D721Med (cell line): ENCODE measurements at places on chromosomes 3 and 15.

DNA sequence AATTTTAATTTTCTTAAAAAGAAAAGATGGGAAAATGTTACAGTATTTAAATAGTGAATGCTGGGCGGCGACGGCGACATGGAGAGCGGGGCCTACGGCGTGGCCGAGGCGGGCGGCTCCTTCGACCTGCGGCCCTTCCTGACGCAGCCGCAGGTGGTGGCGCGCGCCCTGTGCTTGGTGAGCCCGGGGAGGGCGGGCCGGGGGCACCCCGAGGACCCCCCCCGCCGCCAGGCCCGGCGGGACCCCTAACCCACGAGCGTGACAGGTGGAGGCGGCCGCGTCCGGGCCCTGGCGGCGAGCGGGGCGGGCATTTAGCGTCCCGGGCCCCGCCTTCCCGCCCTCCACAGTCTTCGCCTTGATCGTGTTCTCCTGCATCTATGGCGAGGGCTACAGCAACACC is 38.4 kb upstream of the GOLGA8J start:
- DNase-seq, result no peak

DNA sequence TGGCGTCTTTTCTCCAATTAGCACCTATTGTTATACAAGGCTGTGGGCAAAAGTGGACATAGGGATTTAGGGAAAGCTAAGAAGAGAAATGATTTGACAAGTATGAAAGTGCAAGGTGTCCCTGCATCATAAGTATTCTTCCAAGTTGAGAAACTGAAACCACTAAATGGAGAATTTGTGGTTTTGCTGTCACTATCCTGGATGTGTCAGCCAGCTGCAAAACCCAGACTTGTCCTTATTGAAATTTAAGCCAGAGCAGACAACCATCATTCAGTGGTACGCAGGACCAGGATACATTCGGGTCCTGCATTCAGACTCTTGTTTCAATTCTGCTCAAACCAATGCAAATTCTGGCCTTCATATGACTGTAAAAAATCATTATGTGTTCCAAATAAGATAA is 384.8 kb upstream of the TGFBR2 start:
- DNase-seq, result no peak

DNA sequence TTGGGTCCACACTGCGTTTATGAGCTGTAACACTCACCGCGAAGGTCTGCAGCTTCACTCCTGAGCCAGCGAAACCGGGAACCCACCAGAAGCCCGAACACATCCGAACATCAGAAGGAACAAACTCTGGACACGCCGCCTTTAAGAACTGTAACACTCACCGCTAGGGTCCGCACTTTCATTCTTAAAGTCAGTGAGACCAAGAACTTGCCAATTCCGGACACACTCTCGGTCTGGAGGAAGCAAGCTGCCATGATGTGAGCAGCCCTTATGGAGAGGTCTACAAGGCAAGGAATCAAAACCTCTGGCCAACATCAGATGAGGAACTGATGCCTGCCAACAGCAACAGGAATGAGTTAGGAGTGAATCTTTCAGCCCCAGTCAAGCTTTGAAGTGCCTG is 62.9 kb downstream of the SLC28A2 start:
- DNase-seq, result no peak

DNA sequence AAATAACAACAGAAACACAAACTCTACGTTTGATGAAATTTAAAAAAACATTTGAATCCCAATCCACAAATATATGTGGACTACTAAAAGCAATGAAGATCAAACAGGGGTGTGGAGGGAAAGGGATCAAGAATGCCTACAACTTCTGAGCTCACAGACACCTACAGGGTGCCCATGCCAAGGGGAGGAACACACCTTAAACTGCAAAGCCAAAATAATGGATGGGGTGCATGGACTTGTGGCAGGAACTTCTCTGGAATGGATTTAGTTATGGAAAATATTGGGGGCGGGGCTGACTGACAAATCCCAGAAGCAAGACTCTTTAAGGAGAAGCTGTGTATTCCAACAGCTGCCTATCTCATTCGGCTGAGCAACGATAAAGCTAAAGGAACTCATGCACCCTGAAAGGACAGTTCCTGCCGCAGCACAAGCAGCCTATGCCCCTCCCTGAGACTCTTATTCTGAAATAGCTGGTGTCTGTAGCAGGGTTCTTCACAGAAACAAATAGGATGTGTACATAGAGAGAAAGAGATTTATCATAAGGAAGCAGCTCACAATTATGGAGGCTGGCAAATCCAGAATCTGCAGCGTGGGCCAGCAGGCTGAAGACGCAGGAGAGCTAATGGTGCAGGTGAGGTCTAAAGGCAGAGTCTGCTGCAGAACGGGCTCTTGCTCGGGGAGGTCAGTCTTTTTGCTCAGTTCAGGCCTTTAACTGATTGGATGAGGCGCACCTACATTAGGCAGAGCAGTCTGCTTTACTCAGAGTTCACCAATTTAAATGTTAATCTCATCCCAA is 24.5 kb upstream of the PLA2G4D start:
- DNase-seq, result no peak

GRCh38 chr3:104437131-104437750 is 929.5 kb upstream of the ALCAM start:
- no peak for DNase-seq

DNA sequence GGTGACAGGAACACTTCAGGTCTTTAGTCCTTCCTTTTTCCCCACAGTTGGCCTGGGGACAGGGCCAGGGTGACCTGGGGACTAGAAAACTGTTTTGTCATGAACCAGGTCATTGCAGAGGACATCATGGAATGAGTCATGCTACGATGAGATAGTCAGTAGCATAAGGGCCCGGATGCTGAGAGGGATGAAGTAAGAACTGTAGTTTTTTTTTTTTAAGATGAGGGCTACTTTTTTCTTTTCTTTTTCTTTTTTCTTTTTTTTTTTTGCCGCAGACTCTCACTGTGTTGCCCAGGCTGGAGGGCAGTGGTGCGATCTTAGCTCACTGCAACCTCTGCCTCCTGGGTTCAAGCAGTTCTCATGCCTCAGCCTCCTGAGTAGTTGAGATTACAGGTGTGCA is 8.0 kb downstream of the MAP2K5 start:
- DNase-seq, result no peak

- no peak for DNase-seq
Observed at GRCh38 chr15:38231436-38231835, 21.2 kb upstream of the SPRED1 start.

GRCh38 chr3:14725564-14726440 is 50.9 kb downstream of the C3orf20 start:
- no peak for DNase-seq

- DNase-seq, result no peak
Observed at GRCh38 chr3:45516829-45517228, 77.7 kb upstream of the LIMD1 start.

- no peak for DNase-seq
Observed at GRCh38 chr3:35757991-35758757, 118.8 kb downstream of the ARPP21 start.

DNA sequence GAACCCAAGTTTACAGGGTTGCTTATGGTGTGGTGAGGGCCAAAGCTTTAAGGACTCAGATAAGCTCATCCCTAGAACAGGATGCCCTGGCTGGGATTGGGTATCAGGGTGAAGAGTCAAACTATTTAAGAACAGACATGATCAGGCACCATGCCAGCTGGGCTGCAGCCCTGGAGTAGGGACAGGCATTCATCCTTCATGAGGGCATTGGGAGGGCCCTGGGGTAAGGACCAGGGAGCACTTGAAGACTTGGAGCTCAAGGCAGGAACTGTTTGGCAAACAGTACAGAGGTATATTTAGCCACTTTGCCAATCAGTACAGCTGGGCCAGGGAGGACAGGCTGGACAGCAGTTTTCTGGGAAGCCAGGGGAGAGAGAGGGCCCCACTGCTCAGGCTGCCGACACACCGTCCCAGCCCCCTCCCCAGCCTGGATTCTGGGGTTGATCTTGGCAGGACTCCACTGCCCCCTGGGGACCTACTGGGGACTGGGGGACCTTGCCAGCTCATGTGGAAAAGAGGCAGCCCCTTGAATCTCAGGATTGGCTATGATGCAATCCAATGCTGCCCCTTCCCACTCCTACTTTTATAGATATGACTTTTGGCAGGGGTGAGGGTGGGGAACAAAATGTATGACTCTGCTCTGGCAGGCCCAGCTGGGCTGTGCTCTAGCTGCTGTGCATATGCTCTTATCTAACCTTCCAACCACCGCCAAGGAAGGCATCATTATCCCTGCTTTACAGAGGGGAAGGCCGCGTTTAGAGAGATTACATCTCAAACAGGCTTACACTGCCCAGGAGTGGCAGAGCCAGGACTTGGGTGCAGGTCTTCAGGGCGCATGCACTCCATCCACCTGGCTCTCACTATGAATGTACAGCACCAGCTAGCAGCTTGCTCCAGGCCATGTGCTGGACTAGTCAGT is 2.3 kb downstream of the PLA2G4E start:
- DNase-seq, result no peak

GRCh38 chr3:133941415-133941821 is 45.7 kb upstream of the RAB6B start:
- no peak for DNase-seq

- no peak for DNase-seq
Observed at GRCh38 chr3:99625643-99626416, 12.6 kb upstream of the COL8A1 start.

- DNase-seq, result no peak
Observed at GRCh38 chr3:177320765-177321247, 123.5 kb upstream of the TBL1XR1 start.

GRCh38 chr3:173913974-173914421 is 516.5 kb downstream of the NLGN1 start:
- no peak for DNase-seq

DNA sequence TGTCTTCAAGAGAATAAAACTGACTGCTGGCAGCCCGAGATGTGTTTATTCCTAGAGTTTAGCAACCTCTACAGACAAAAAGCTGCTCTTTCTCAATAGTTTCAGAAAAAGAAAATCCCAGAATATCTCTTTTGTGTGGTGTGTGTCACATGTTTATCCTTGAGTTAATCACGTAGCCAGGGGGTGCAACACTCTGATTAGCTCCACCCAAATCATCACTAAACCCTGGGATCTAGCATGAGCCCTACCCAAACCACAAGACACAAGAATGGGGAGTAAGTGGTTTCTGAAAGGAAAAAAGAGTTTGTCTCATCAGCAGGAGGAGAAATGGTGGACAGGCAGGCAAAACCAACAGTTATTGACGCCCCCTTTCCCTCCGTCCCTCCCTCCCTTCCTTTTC is 78.5 kb upstream of the AGBL1 start:
- DNase-seq, result no peak

- no peak for DNase-seq
Observed at GRCh38 chr3:97353176-97353575, 411.4 kb upstream of the ARL6 start.

DNA sequence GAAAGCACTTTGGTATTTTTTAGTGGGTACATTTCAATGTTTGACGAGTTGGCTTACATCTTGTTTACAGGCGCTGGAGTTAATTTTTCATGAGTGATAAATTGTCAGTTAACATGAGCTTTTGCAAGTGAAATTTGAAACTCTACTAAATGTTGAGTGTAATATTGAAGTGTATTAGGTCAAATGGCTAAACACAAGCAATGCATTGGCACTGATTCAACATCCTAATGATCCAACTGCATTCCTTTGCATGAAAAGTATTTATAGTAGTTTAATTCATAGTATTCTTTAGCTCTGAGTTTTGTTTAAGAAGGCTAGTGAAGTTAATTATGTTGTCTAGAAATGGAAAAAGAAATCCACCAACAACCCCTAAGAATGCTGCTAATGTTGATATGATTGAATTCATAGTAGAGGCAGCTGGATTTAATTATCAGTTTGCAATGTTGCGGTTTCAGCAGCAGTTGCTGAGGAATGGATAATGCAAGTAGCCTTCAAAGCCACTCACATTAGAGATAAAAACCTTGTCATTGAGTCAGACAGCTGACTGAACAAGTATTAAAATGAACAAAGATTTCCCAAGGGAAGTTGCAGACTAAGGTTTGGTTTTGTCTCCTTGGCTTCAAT is 245.6 kb upstream of the GOLIM4 start:
- DNase-seq, result no peak

DNA sequence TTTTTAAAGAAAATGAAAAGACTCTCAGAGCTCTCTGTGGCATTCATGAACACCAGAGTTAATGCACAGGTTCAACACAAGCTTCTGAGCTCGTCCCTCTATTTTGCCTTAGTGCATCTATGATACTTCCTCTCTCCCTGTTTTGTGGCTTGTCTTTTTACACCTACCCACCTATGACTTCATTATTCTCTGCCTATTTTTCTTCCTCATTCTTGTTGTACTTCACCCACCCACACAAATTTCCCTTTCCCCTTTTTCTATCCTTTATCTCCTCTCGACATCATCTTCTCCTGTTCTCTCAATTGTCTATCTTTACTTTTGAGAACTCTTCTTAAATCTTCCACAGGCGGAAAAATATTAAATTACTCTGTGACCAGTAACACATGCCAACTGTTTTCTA is 48.6 kb downstream of the OR5H15 start:
- no peak for DNase-seq

DNA sequence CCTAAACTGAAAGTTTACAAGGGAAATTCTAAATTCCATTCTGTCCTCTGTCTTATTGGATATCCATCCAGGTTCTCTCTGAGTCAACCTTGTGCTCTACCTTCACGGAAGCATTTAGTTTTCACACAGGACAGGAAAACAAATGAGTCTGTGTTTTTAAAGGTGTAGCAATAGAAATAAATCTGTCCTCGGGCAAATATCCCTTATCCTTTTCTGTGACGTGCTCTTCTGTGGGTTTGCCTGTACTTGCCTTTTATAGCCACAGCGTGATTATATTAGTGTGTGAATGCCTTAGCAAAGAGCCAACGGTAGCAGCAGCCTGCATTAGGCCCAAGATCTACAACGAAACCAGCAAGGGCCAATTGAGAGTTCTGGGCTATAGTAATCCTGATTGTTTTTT is 127.2 kb upstream of the PLSCR5 start:
- DNase-seq, result no peak

- DNase-seq, result no peak
Observed at GRCh38 chr15:29337156-29337959, 67.7 kb upstream of the NSMCE3 start.

- DNase-seq, result no peak
Observed at GRCh38 chr3:103906304-103906703, 1460.4 kb upstream of the ALCAM start.

- no peak for DNase-seq
Observed at GRCh38 chr3:71514621-71515020, 68.9 kb downstream of the FOXP1 start.

DNA sequence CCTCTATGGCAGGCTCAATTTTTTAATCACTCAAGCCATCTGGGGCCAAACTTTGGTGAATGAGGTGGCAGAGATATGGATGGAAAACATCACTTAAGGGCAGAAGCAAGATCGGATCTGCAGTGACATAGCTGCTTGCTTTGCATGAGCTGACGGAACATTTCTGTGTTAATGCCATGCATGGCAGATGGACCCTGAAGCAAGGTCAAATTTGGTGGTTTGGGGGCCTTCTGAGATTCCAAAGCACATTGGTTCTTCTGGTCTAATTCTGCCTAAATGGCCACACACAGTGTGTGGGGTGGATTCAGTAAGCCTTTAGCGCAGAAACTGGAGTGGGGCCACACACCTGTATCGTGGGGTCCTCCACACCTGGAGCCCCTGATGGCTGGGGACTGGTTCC is 38.3 kb upstream of the BCL2L10 start:
- DNase-seq, result no peak

- no peak for DNase-seq
Observed at GRCh38 chr3:40780925-40781406, 256.2 kb downstream of the ZNF621 start.
